ENCODE measurements at places on chromosomes 7 and 10.

GRCh38 chr10:74705358-74705980 lies 120.9 kb upstream of the KAT6B start:
- no peak for DNase-seq

GRCh38 chr10:80196950-80197315 lies 8.4 kb downstream of the ANXA11 start:
- no peak for DNase-seq

DNA sequence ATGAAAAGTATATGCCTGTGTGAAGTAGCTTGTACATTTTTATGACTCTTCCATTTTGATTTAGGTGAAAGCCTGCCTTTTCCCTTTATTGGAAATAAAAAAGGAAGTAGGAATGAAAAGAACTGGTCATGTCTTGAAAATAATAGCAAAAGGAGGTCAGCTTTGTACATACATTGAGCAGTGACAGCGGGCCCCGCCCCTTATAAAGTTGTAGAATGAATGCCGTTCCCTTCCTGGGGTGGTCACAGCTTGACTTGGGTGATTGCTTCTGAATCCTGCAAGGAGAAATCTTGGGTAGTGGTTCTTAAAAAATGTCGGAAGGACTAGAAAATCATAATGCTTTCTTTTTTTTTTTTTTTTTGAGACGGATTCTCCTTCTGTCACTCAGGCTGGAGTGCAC lies 31.7 kb downstream of the CAMK1D start:
- no peak for DNase-seq

GRCh38 chr7:137081321-137082093 lies 213.1 kb downstream of the CHRM2 start:
- DNase-seq, result no peak

DNA sequence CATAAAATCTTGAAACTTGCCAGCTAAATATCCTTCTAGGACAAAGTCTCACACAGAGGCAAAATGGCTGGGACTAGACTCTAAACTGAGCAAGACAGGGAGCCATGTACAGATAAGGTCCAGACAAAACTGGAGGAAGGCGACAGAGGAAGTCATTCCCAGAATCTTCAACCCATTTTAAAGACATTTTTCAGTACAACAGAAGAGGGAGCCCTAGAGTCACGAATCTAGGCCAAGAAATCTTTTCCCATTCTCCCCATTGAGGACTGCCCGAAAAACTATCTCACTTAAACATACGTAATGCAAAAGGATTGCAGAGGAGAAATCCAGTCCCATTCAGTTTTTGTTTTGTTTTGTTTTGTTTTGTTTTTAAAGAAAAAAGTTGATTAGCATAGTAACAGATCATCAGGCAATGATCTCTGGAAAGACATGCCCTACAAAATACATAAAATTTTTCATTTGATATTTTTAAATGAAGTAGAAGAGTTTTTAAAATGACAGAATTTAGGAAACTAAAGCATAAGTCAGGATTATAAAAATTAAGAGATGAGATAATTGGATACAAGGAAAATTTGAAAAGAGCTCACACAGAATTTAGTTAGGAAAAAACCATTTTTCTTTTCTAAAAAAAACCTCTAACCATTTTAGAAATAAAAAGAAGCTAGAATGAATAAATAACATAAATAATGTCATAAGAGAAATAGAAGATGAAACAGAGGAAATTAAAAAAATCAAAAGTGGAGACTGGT lies 16.9 kb upstream of the PRF1 start:
- DNase-seq, result no peak

DNA sequence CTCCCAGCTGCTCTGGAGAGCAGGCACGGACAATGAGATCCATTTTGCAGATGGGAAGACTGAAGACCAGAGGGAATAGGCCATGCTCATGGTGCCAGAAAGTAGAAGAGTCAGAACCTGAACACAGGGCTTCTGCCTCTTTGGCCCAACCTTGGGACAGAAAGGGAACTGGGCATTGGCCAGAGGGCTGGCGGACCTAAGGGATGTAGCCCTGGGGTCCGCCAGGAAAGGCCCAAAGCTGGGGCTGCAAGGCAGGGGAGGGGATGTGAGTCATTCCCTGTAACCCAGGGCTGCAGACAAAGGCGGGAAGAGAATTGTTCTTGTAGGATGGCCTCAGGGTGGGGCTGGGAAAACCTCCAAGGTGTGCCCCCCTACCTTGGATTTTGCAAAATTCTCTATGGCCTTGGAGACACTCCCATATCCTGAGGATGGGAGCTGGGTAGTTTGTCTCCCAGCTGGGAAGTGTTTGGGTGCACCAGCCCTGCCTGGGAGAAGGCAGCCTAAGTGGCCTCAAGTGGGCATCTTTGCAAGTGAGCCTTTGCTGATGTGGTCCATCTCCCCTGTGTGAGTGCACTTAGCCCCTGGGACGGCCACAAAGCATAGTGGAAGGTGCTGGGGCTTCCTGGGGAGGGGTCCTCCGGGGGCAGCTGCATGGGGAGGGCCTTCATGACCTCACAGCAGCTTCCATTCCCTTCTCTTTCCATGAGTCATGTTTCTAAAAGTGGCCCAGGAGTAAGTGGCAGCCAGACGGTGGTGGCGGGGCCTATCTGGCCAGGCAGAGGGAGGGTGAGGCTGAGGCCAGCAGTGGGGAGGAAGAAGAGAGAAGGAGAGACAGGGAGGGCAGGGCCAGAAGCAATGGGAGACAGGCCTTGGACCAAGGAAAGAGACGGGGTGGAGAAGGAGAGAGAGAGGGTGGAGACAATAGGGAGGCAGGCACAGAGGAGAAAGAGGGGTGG lies 9.2 kb downstream of the AQP1 start:
- no peak for DNase-seq

DNA sequence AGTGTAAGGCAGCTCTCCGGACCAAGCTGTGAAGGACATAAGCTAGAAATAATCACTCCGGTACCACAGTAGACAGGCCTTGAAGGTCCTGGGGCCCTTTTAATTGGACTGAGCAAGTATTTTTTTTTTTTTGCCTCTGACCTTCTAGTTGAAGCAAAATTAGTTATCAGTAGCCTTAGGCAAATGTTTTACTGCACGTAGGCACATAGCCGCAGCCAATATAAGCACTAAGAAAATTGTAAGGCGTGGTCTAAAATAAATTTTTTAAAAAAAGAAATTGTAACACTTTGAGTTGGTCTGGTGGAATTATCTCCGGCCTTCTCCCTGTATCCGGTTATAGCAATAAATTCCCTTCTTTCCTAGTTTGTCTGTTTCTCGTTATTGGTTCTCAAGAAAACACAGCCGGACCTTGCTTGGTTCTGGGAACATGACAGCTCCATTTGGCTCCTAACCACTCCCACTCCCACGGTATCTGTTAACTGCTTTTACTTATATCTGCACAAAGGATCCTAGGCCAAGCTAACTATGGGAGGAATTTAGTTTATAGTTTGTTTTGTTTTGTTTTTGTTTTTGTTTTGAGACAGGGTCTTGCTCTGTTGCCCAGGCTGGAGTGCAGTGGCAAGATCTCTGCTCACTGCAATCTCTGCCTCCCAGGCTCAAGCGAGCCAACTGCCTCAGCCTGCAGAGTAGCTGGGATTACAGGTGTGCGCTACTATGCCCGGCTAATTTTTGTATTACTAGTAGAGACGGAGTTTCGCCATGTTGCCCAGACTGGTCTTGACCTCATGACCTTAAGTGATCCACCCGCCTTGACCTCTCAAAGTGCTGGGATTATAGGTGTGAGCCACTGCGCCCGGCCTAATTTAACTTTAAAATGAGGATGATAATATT lies 124.4 kb upstream of the KIF5B start:
- DNase-seq, result no peak

- no peak for DNase-seq
Measured at GRCh38 chr7:1747004-1747801, 77.1 kb downstream of the ELFN1 start.

GRCh38 chr7:50826371-50827172 lies 43.9 kb upstream of the GRB10 start:
- no peak for DNase-seq

GRCh38 chr10:131657318-131657984 lies 243.4 kb upstream of the PPP2R2D start:
- DNase-seq, result no peak

GRCh38 chr10:34135515-34135914 lies 679.6 kb downstream of the PARD3 start:
- no peak for DNase-seq

GRCh38 chr7:87858417-87859100 lies 17.6 kb downstream of the SLC25A40 start:
- no peak for DNase-seq

DNA sequence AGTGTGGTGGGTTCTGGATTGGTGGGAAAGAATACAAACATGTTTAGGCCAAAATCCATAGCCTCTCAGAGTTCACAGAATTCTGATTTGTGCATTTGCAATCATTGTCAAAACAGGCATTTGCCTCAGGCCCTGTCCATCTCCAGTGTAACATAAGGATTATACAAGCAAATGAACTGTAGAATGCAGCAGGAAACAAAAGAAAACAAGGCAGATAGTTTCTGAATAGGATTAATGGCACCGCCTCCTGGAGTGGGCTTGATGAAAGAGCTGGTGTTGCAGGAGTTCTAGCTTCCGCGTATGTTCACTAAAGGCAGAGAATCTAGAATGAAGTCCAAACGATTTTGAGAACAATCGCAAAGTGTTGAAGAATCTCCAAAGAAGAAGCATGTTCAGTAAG lies 11.3 kb upstream of the MPP7 start:
- no peak for DNase-seq

DNA sequence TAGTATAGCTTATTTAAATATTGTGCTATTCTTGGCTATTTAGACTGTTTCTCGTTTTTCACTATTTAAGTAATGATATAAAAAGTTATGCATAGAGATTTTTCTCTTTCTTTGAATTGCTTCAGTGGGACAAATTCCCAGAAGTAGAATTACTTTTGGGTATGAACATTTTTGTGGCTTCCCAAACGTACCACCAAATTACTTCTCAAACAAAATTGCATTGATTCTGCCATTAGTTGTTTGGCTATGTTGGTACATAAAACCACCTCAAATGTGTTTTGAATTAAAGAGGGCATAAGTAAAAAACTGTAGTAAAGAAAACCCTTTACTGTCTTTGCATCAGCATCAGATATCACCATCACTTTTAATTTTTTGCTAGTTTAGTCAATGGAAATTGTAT lies 31.0 kb downstream of the AKR1B1 start:
- no peak for DNase-seq

DNA sequence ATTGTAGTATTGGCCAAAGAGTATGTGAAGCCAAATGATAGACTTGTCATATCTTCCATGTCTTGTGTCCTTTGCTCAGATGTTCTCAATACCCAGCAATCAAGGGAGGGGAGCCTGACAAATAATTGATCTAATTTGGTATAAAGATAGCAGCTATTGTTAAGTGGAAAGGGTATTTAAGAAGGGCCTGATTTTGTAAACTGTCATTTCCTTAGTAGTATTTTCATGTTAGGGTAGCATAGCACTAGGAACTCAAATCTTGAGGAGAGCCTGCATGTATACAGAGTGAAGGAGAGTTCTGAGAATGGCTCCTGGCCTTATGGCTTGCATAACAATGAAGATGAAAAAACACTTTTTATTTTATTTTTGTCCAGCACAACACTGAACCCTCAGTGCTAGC lies 53.1 kb downstream of the GNAI1 start:
- DNase-seq, result no peak

DNA sequence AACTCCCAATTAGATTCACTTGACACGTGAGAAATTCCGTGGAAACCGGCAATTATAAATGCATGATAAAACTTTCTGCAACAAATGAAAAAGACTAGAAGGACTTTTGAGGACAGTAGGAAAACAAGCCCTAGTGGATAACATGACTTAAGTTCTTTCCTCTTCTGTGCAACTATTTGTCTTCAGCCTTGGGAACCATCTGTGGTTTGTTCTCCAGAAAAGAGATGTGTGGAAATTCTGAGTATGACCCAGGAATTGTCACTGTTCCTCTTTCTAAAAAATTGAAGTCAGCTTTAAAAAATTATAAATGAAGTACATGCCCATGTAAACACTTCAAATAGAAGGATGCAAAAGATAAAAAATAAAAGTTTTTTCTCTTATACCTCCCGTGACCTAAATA lies 128.6 kb upstream of the SVIL start:
- no peak for DNase-seq
